SIG-M5 (cell line): ENCODE measurements at places on chromosomes 5 and 9.

DNA sequence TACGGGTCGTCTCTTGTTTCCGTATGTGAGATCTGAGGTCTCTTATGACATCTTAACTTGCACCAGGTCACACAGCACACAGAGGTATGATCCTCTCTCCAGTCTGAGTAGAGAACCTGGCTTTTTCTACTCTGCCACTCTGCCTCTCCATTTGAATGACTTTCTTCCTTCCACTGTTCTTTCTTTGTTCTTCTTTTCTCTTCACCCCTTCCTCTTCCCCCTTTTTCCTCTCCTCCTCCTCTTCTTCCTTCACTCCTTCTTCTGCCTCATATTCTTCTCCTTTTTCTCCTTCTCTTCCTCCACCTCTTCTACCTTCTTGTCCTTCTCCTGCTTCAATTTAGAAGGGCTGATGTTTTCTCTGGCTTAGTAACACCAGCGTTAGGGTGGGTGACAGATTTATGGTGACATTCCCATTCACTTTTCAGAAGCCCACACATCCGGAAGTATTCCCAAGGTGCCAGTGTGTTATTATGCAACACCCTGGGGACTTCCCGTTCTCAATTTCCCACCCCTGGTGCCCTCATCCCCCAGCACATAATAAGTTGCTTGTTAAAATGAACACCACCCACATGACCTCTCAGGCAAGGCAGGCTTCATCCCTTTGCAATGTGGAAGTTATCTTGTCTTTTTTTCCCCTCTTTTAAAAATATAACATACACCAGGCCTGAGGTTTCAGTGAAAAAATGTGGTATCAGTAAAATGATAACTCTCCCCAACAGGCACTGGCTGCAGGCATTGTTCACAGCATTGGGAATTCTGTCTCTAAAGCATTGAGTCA, 122.0 kb downstream of the PAPPA start:
- no peak for DNase-seq

DNA sequence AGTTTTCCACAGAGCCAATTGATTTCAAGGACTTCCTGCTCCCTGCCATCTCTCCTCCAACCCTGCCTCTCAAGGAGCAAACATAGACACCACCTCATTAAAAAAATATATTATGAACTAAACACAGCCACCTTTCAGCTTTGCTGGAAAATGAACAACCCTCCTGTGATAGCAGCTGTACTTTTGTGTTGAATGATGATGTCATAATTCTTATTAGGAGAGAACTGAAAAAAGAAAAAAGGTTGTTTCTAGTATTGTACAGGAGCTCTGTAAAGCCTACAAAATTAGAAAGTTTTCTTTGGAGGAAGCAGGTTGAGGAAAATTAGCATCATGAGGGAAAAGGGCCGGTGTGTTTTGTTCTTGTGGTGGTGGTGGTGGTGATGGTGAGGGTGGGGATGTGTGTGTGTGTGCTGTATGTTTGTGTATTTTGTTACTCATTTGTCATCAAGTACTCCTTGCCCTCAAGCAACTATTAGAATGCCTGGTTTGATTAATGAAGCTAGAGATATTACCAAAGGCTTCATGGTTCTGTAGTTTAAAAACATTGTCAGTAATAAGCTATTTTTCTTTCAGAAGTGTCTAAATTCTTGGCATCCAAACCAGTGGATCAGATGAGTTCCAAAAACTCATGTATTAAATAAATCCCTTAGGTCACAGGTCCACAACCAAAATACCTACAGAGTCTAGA, 405.9 kb downstream of the TLE4 start:
- DNase-seq = no peak

GRCh38 chr5:124936626-124936933, 190.1 kb upstream of the ZNF608 start:
- no peak for DNase-seq

DNA sequence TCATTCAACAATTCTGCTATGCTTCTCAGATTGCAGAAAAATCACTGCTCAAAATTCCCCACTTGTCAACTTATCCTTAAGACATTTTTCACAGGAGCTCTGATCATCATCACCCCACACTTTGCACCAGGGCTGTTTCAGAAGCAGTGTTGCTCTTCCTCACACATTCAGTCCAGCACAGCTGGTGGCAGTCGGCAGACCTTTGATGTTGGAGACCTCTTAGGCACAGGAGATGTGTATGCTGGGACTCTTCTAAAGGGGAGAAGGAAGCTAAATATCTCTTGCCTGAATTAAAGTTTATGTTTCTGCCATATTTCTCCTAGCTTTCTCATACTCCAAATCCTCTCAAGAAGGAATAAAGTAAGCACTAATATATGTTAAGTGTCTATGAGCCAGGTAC, 44.8 kb upstream of the SSBP2 start:
- no peak for DNase-seq

DNA sequence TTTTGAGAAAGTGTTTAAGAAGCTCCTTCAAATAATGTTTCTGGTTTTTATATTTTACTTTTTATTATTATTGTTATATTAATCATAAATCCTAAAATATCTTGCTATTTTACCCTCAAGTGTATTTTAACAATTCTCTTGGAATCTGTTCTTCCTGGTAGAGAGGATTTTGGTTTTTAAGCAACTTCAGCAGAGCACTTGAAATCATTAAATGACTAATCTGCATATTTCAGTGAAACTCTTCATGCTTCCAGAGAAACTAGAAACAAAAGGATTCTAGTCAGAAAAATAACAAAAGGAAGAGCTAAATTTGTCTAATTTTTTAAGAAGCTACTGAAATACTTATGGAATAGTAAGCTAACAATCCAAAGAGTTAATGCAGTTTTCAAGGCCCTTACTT, 1057.3 kb downstream of the TLE1 start:
- no peak for DNase-seq

GRCh38 chr9:32723789-32724325, 59.5 kb upstream of the TMEM215 start:
- DNase-seq = no peak

GRCh38 chr9:103287361-103287760, 292.2 kb downstream of the CYLC2 start:
- DNase-seq = no peak

DNA sequence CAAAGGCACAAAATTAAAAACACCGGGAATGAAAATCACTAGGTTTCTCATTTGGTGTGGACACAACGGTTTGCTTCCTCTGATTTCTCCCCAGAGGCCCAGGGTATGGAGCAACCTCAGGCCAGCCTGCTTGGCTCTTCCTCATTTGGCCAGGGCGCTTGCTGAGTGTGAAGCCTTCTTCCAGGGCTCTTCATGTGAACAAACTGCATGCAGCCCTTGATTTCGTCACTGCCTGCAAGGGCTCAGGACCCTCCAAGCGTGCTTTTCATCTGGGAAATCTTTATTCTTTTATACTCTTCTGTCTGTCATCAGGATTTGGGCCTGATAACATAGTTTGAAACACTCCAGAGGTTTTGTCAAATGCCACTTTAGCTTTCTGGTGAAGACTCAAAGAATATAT, 122.6 kb upstream of the KLF4 start:
- DNase-seq = peak; percentile 56

- no peak for DNase-seq
Measured at GRCh38 chr5:176132471-176133288, 105.5 kb upstream of the SIMC1 start.

DNA sequence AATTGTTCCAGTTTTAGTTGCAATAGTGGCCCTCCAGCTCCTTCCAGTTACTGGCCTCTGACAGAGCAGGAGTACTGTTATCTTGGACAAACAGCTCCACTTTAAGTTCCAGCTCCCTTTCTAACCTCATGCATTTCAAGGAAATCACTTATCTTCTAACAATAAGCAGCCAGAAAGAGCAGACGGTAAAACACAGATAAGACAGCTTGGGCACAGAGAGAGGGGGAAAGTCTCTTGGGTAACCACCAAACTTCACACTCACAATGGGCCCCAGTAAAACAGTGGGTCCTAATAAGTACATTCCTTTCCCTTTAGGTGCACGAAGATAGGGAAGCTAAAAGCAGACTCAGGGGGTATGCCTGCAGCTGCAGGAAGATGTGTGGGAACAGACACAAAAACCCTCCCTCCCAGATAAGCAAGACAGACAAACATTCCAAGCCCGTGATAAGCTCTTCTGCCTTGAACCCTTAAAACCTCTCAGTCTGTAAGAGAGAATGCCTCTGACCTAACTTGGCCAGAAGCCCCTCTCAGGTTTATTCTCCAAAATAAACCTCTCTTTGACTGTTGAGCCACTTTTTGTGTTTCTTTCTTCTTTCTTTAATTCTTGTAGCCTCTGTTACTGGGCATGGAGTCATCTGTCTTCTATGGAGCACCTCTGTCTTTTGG, 30.8 kb downstream of the OR1J1 start:
- no peak for DNase-seq

- DNase-seq = no peak
Measured at GRCh38 chr5:120767178-120767820, 303.2 kb downstream of the PRR16 start.

DNA sequence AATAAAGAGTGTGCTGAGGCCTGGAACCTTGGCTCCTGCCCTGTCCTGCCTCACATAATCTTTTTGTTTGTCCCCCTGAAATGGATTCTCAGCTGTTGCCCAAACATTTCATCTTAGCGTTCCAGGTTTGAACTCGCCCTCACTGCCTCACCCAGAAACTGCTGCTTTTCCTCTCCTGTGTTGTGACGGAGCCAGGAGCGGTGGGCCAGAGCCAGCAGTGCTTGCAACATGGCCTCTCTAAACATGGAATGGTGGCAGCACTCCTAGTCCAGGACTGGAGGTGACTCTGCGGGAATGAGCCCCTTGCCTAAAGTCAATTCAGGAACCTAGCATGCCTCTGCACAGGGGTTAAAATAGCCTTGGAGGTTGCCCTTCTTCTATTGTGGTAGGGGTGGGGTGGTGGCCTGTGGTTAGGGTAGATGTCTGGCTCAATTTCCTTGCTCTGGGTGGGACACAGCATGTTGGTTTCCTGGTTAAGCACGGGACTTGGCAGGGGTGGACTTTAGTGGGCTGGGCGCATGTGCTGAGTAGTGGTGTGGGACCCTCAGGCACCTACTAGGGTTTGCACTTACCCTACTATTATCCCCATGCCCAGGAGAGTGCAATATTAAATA, 101.6 kb downstream of the SLC25A46 start:
- DNase-seq = no peak

DNA sequence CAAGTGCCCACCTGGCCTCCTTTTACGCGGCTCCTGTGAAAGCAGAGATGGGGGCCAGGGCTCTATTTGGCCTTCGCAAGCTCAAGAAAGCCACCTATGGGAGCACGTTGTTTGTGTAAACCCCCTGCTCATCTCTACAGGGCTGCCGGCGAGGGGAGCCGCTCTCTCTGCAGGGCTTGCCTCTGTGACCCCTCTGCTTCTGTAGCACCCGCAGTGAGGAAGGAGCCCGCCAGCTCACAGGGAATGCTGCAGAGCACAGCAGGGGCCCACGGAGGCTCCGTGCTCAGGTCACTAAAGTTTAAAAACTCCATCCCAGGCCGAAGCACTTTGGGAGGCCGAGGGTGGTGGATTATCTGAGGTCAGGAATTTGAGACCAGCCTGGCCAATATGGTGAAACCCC, 376.8 kb downstream of the IRX2 start:
- no peak for DNase-seq

- no peak for DNase-seq
Measured at GRCh38 chr9:8917956-8918739, 1118.6 kb upstream of the DMAC1 start.

DNA sequence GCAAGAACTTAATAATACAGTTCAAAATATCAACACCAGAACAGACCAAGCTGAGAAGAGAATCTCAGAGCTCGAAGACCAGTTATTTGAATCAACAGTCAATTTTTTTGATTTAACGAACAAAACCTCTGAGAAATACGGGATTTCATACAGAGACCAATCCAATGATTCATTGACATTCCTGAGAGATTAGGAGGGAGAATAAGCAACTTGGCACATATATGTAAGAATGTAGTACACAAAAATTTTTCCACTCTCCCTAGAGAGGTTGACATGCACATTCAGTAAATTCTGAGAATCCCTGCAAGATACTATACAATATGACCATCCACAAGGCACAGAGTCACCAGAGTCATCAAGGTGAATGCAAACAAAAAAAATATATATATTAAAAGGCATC, 1577.3 kb upstream of the C9orf72 start:
- DNase-seq = no peak

- DNase-seq = no peak
Measured at GRCh38 chr5:100889165-100889743, 13.8 kb downstream of the ST8SIA4 start.

DNA sequence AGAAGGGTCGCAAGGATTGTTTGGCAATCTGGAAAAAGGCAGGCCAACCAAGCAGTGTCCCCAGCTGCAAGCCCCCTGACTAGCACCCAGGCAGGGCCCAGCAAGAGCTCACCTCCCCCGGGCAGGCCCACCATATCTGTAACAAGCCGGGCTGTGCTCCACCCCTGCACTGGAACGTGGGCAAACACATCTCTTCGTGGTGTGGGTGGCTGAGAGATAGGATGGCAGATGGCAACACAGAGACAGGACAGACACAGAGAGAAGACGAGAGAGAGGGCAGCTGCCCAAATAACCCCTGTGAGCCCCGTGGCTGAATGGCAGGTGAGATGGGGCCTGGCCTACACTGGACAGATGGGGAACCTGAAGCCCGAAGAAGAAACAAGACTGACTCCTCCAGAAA, 9.4 kb downstream of the BBLN start:
- no peak for DNase-seq

DNA sequence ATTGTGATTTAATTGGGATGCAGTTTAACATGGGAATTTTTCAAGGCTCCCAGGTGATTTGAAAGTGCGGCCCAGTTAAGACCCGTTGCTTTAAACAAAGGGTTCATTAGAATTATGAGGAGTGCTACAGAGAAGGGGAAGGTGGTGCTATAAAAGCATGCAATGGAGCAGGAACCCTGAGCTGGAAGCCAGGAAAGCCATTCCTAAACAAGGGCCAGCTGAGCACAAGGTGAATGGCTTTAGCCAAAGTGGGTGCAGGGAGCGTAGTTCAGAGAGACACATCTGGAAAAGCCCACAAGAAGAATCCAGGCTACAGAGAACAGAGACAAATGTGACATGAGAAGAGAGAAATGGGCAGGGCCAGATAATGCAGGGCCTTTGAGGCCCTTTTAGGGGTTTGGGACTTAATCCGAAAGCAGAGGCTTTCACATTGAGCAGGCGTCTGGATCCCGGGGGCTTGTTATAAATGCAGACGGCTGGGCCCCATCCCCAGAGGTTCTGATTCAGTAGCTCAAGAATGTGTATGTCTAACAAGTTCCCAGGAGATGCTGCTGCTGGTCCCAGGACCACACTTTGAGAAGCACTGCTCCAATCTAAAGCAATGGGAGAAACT, 138.1 kb upstream of the WWC1 start:
- no peak for DNase-seq

DNA sequence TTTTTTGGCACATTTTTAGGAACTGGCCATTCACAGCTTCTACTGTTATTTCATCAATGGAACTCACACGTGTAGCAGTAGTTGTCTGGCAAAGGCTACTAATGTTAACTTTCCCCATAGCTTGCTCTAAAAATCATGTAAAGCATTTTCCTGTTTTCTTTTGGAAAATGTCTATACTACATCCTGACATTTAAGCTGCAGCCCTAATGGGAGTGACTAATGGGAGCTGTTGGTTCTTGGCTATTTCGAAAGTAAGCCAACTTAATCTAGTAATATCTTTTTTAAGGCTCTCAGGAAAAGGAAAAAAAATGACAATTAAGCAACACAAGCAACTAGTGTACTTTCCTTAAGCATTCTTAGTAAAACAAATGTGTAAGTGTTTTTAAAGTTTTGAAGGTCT, 169.2 kb downstream of the SLC12A2 start:
- DNase-seq = no peak

GRCh38 chr9:136740971-136741882, 1.5 kb downstream of the LCN10 start:
- no peak for DNase-seq
